ENCODE measurements at places on chromosomes 4 and X. TPM values are rescaled to one million over a fixed set of nuclear protein-coding genes. Genes with fewer than 3 reads are reported as not detected.

GRCh38 chr4:189765301-189765700, 175.4 kb upstream of the FRG1 start:
- no peaks in the 10 kb centered on the region for H3K27me3 ChIP-seq
- DNase-seq, result no peak
- H3K36me3 ChIP-seq, result peaks cover 4% of the 10 kb centered on the region
- H3K4me3 ChIP-seq, result no peak overlapping the region
- H3K27ac ChIP-seq, result no peak overlapping the region

GRCh38 chr4:76634220-76634619, 199.2 kb downstream of the SHROOM3 start:
- H3K27me3 ChIP-seq, result peaks cover 16% of the 10 kb centered on the region
- H3K36me3 ChIP-seq, result no peaks in the 10 kb centered on the region
- no peak overlapping the region for H3K4me3 ChIP-seq
- H3K27ac ChIP-seq, result no peak overlapping the region
- H3K4me1 ChIP-seq, result no peaks in the 10 kb centered on the region

- no peaks in the 10 kb centered on the region for H3K4me1 ChIP-seq
- no peak overlapping the region for H3K4me3 ChIP-seq
- H3K36me3 ChIP-seq, result no peaks in the 10 kb centered on the region
- no peak for DNase-seq
These were observed 544.7 kb upstream of the NR3C2 start for GRCh38 chr4:148986951-148987350.

DNA sequence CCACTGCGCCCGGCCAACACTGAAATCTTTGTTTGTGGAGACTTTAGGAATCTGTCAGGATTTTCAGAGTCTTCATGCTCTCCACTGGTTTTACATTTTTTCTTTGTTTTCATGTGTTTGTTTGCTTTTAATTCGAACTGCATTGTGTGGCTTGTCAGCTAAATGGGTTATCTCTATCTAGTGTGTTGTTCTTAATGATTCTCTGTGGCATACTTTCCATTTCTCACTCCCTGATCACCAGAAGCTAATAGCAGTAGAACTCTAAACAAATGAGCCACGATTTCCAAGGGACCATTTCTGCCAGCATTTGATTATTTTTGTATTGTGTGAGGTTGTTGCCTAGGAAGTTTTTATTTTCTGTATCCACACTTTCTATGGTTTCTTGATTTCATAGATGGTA, 352.4 kb downstream of the CAMK2D start:
- no peak overlapping the region for H3K4me3 ChIP-seq
- no peak overlapping the region for H3K27ac ChIP-seq
- H3K36me3 ChIP-seq, result no peaks in the 10 kb centered on the region
- H3K4me1 ChIP-seq, result no peaks in the 10 kb centered on the region
- peaks cover 13% of the 10 kb centered on the region for H3K27me3 ChIP-seq

DNA sequence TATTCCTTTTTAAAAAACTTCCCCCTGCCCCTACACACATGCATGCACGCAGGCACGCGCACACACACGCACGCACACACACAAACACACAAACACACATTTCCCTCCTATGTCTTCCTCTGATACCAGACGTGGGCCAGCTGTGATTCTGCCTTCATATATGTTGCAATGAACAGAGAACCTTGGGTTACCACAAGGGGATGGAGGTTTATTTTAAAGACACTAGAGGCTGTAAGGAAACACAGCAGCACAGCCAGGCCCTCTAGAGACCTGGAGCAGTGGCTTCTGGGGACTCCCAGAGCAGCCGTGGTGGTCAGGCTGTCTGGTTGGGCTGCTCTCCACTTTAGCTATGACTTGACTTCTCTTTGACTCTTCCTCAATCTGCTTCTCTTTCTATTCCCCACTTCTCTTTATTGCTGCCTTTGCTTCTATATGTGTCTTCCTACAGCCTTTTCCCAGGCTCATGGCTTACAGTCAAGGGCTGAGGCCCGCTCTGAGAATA, 3.2 kb upstream of the TLR10 start:
- peak overlapping the region; percentile 15 for H3K4me3 ChIP-seq
- DNase-seq, result no peak
- no peak overlapping the region for H3K27ac ChIP-seq
- H3K27me3 ChIP-seq, result peaks cover 2% of the 10 kb centered on the region

- H3K27me3 ChIP-seq, result peaks cover 32% of the 10 kb centered on the region
- no peaks in the 10 kb centered on the region for H3K36me3 ChIP-seq
- no peak overlapping the region for H3K27ac ChIP-seq
These were observed 45.0 kb upstream of the SH3RF1 start for GRCh38 chr4:169315530-169316343.

The MSN gene
- total RNA-seq, result 392 TPM

DNA sequence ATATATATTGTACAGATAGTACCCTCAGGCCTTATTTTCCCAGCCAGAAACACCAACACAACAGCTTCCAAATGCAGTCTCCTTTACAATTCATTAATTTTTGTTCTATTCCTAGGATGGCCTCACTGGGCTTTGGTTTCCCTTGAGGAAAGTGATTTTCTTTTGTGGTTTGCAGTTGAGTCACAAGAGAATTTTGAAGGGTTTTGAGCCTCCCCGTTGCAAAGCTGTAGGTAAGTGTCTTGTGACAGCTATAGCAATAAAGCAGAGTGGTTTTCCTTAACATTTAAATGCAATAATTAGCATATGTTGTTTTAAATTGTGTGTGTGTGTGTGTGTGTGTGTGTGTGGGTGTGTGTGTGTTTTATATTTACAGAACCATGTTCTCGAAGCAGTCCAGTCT, 54.1 kb upstream of the WDR17 start:
- H3K4me1 ChIP-seq, result no peaks in the 10 kb centered on the region
- no peak overlapping the region for H3K4me3 ChIP-seq
- H3K27me3 ChIP-seq, result no peaks in the 10 kb centered on the region
- no peak overlapping the region for H3K27ac ChIP-seq
- H3K36me3 ChIP-seq, result no peaks in the 10 kb centered on the region
- DNase-seq, result no peak

- H3K4me3 ChIP-seq, result peak overlapping the region; percentile 93
- DNase-seq, result no peak
- H3K4me1 ChIP-seq, result peaks cover 79% of the 10 kb centered on the region
These were observed 27.2 kb downstream of the ELF4 start for GRCh38 chrX:130083107-130083490.

DNA sequence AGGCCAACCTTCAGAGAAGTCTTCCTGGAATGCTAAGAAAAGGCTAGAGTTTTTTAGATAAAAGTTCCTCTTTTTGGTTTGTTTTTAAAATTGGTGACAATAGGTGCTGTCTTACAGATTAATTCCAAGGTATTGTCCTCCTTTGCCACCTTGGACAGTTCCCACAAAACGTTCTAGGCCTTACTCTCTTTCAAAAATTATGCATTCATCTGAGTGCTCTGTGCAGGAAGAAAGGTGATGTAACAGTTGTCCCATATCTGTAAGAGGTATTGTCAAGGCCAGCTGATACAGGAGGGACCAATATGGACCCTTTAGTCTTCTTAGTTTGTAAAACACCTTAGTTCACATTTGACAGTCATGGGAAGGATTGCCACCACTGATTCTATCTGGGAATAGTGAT, 15.9 kb upstream of the CXCL5 start:
- no peak for DNase-seq
- no peaks in the 10 kb centered on the region for H3K27me3 ChIP-seq
- H3K36me3 ChIP-seq, result peaks cover 4% of the 10 kb centered on the region
- H3K4me3 ChIP-seq, result no peak overlapping the region

DNA sequence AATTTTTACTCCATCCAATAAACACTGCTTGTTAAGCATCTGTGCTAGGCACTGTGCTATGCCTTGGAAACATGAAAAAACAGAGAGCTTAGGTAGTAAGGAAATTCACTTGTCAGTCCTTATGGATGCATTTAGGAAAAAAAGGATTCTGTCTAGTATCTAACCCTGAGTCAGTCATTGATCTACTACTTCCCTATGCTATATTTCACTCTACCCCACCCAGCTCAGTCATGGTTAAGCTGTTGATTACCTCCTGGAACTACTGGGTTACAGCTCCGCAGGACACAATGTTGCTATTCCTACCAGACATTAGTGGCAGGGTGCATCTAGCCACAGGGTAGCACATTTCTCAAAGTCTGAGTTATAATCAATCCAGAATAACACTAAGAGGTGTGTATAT, 2.9 kb upstream of the USP53 start:
- no peak for DNase-seq
- H3K27ac ChIP-seq, result no peak overlapping the region
- H3K27me3 ChIP-seq, result peaks cover 10% of the 10 kb centered on the region

The DSPP gene
- not detected for total RNA-seq

The SLC25A14 gene
- total RNA-seq, result 12.1 TPM

- H3K36me3 ChIP-seq, result no peaks in the 10 kb centered on the region
- no peaks in the 10 kb centered on the region for H3K27me3 ChIP-seq
- no peak overlapping the region for H3K27ac ChIP-seq
- no peaks in the 10 kb centered on the region for H3K4me1 ChIP-seq
- no peak for DNase-seq
- H3K4me3 ChIP-seq, result no peak overlapping the region
These were observed 92.5 kb upstream of the EDA2R start for GRCh38 chrX:66731398-66731797.

DNA sequence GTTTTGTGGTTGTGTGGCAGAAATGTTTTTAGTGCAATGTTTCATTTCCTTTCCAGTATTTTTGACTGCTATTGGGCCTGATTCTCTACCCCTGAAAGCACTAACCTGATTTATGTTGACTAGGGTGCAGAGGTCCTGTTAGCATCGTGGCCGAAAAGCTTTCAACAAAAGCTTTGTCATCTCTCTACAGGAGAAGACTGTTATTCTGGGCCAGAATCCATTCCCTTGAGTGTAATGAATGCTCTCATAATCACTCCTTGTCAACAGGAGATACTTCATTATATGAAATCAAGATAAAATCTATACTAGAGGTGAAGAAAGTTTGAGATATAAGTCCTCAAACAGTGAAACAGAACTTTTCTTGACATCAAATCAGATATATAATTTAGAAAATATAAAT, 195.5 kb downstream of the ZNF330 start:
- no peaks in the 10 kb centered on the region for H3K27me3 ChIP-seq
- H3K4me1 ChIP-seq, result no peaks in the 10 kb centered on the region
- H3K27ac ChIP-seq, result no peak overlapping the region
- no peak overlapping the region for H3K4me3 ChIP-seq
- no peaks in the 10 kb centered on the region for H3K36me3 ChIP-seq
- DNase-seq, result no peak

The MUC7 gene
- not detected for total RNA-seq

The SPP1 gene
- total RNA-seq, result not detected

- H3K4me3 ChIP-seq, result no peak overlapping the region
- H3K4me1 ChIP-seq, result peaks cover 16% of the 10 kb centered on the region
- H3K36me3 ChIP-seq, result no peaks in the 10 kb centered on the region
- DNase-seq, result no peak
- no peak overlapping the region for H3K27ac ChIP-seq
- peaks cover 7% of the 10 kb centered on the region for H3K27me3 ChIP-seq
These were observed 30.6 kb upstream of the NSUN7 start for GRCh38 chr4:40719008-40719623.

- H3K27ac ChIP-seq, result no peak overlapping the region
- no peak for DNase-seq
- no peaks in the 10 kb centered on the region for H3K27me3 ChIP-seq
- peaks cover 4% of the 10 kb centered on the region for H3K36me3 ChIP-seq
These were observed 358.3 kb upstream of the TECRL start for GRCh38 chr4:64767547-64767946.

The HTN1 gene
- total RNA-seq, result not detected

DNA sequence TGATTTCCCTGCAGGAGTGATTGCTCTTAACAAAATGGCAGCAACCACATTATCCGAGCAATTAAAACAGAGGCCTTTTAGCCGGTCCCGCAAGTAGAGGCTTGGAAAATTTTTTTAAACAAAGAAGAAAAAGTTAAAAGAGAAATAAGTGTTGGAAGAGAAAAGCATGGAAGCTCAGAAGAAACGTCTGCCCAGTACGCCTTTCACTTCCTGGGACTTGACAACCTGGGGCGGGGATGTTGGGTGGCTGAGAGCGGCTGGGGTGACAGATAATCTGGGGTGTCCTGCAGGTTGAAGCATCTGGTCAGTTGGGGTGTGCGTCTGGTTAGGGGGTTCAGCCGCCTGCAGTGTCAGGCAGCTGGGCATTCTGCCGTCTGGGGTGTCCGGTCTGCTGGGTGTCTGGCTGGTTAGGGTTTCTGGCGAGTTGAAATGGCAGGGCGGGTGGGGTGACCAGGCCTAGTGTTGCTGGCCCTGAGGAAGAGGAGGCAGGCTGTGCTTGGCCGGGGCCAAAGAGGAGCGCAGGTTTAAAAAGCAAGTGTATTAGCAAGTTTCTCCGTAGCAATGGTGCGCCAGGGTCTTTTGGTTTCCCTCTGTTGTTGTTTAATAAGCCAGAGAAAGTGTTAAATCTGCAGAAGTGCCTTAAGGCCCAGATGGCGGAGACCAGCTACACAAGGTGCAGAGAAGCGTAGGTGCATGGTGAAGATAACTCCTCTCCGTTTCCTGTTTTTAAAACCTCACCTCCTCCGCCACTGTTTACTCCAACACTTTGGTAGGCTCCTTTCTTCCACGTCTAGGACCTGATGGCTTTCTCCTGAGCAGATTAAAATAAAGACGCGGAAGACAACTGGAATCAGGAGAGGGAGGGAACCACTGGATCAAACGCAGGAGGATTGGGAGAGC, 5.6 kb downstream of the HAND2 start:
- peaks cover 84% of the 10 kb centered on the region for H3K27me3 ChIP-seq
- H3K36me3 ChIP-seq, result peaks cover 11% of the 10 kb centered on the region
- no peak overlapping the region for H3K27ac ChIP-seq
- peaks cover 15% of the 10 kb centered on the region for H3K4me1 ChIP-seq
- no peak for DNase-seq

DNA sequence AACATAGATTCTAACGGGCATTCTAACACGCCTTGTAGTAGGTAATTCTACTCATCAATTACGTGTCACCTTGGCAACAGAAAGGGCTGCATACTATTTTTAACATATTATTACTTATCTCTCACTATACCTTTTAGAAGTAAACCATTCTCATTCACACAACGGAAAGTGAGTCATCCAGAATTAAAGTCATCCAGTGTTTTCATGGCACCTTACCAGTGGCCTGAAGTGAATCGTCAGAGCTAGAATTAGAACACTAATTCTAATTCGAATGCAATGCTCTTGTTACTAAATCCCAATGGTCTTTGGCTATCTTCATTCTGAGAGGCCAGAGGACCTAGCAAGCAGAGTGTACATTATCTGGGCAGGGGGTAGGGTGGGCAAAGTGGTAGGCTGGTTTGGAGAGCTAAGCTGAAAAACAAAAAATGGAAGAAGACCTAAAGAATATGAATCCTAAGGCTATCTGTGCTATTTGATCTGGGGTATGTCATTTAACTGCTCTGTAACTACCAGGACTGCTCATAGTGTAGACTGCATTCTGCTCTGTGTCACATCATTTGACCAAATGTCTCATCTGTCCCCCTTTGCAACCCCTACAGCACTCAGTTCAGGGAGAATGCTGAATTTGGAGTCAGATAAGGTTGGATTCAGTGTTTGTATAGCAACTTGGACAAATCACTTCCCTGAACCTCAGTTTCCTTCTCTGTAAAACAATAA, 96.5 kb downstream of the HDAC8 start:
- peaks cover 8% of the 10 kb centered on the region for H3K36me3 ChIP-seq
- H3K27ac ChIP-seq, result no peak overlapping the region
- no peak overlapping the region for H3K4me3 ChIP-seq
- no peak for DNase-seq
- no peaks in the 10 kb centered on the region for H3K4me1 ChIP-seq
- H3K27me3 ChIP-seq, result peaks cover 2% of the 10 kb centered on the region

- no peaks in the 10 kb centered on the region for H3K27me3 ChIP-seq
- H3K4me1 ChIP-seq, result peaks cover 8% of the 10 kb centered on the region
- no peaks in the 10 kb centered on the region for H3K36me3 ChIP-seq
- peak; percentile 64 for DNase-seq
- H3K4me3 ChIP-seq, result peak within 1 kb of the TSS; percentile 83
- peak within 1 kb of the TSS; percentile 61 for H3K27ac ChIP-seq
These were observed at the start of gene CTPS2 for GRCh38 chrX:16712548-16713155. Gene CTPS2, minus strand, starts transcription at chrX:16712669. Its CDS starts 9,767 bp downstream, at chrX:16702902.

The TLR1 gene
- total RNA-seq, result 15.5 TPM

All from natural killer cell treated with Interleukin-12 subunit alpha and Interleukin-12 subunit beta and Interleukin-15 and Interleukin-18, amount 100 ng/mL, for 72 hours (primary cell).